Activated T-helper 1 cell treated with anti-CD3 and anti-CD28 coated beads, Interleukin-12 subunit alpha, Interleukin-12 subunit beta, Interleukin-2, Interleukin-4 antibody, amounts not matched to agents 30 ng/mL and 10 ng/mL and 1 ng/mL, durations not matched to agents 14 hours and 24 hours and 36 hours (primary cell): ENCODE measurements at places on chromosomes 4 and X. TPM values are rescaled to one million over a fixed set of nuclear protein-coding genes. Genes with fewer than 3 reads are reported as not detected.

DNA sequence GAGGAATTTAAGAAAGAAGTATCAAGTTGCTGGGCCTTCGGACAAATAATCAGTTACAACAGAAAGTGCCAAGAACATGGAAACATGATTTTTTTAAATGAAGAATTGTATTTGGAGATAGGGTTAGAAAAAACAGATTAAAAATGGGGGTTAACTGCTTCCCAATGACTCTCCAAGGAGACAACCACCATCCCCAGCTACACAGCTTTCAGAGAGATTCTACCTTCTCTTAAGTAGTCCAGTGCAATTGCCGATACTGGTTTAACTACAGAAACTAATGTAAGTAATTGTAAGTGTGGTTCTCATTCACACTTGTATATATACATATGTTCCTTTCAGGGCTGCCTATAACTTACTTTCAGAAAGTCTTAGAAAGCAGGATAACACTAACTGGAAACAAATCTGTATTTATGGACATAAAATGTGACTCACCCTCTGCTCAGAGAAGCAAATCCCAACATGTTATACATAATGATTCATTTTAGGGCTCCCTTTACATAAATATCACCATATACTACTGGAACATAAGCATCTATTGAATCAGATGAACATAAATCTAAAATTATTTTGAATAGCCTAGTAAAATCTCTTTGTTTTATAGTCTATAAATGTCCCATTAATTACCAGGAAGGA, 248.9 kb upstream of the UGT8 start:
- H3K27me3 ChIP-seq, result no peaks in the 10 kb centered on the region
- no peaks in the 10 kb centered on the region for H3K4me1 ChIP-seq
- no peak overlapping the region for H3K4me3 ChIP-seq
- H3K27ac ChIP-seq, result no peak overlapping the region
- no peak for DNase-seq

SUPT20HL2 gene
- total RNA-seq, result not detected in 2 replicates

CCNB3 gene
- 0.64 and 0.80 TPM in 2 replicates for total RNA-seq

- H3K4me1 ChIP-seq, result peaks cover 35% of the 10 kb centered on the region
- DNase-seq, result no peak
- H3K27ac ChIP-seq, result peak overlapping the region; percentile 94
- H3K36me3 ChIP-seq, result no peaks in the 10 kb centered on the region
- H3K27me3 ChIP-seq, result peaks cover 7% of the 10 kb centered on the region
- peak overlapping the region; percentile 95 for H3K4me3 ChIP-seq
Observed at GRCh38 chrX:132488180-132488705, 595 bp downstream of the MBNL3 start.

DNA sequence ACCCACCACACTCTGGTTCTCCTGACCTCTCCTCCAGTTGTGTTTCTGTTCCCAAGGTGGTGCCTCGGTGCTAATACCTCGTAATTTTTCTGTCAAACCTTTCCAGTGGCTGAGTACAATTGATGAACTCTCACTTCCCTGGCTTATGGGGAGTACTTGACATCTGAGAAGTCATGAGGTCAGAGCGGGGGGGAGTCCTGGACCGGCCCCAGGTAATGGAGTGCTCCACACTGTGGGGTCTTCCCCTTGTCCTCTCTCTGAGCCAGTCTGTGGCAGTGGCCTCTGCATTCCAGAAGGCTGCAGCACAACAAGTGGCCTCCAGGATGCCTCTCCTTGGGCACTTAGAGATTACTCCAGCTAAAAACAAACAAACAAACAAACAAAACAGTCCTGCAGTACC, 122.5 kb upstream of the TRIM2 start:
- peaks cover 28% of the 10 kb centered on the region for H3K27me3 ChIP-seq
- no peak for DNase-seq
- no peaks in the 10 kb centered on the region for H3K36me3 ChIP-seq
- H3K27ac ChIP-seq, result no peak overlapping the region
- no peak overlapping the region for H3K4me3 ChIP-seq
